ENCODE measurements at places on chromosomes 4 and X.

- DNase-seq: no peak
These were observed 30.6 kb downstream of the CHRNA9 start for GRCh38 chr4:40365766-40366165.

DNA sequence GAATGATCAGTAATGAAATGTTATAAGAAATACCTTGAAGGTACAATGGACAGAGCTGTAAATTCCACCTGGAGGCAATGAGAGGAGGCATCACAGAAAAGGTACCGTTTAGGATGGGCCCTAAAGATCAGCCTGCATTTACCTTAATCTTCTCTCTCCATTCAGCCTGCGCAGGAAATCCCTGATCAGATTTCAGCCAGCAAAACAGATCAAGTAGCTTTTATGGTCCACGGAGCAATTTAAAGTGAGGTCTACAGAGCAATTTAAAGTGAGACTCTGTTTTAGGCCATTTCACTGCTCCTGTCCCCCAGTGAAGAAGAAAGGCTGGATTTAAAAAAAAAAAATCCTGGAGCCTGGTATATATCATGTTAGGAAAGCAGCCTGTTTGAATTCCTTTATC is 195.1 kb upstream of the VCX start:
- no peak for DNase-seq

DNA sequence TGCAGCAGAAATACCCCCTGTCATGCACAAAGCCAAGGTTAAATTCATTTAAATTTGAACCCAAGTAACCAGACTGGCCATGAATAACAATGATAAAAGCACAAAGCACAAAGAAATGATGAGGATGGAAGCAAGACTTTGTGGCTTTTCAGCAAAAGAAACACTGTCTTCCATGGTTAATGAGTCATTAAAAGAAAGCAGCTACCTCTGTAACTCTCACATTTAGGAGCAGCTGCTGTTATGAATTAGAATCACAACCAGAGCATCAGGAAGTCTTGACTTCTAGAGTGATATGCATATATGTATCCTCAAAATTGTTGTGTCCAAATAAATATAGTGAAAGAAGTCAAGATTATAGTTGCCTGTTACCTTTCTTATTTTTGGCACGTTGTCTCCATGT is 70.7 kb upstream of the RPS6KA6 start:
- no peak for DNase-seq

DNA sequence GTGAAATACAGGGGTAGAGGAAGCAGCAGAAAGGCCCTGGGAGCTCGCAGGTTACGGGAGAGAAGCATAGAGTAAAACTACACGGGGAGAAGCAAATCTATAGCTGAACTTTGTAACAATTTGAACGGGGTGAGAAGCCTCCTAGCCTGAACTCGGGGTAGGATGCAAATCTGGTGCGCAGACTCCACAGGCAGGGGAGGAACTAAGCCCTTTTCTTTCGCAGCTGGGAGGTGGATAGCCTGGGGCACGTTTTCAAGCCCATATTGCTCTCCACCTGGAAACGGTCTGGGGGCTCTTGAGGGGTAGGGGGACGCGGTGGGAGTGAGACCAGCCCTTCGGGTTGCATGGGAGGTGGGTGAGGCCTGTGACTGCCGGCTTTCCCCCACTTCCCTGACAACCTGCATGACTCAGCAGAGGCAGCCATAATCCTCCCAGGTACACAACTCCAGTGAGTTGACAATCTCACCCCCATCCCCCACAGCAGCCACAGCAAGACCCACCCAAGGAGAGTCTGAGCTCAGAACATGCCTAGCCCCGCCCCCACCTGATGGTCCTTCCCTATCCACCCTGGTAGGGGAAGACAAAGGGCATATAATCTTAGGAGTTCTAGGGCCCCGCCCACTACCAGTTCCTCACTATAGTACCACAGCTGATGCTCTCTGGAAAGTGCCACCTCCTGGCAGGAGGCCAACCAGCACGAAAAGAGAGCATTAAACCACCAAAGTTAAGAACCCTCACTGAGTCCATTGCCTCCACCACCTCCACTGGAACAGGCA is 29.9 kb downstream of the SOWAHB start:
- DNase-seq: no peak

GRCh38 chr4:185207466-185207865 is 1.9 kb upstream of the SNX25 start:
- DNase-seq: no peak

All from stimulated activated naive CD8-positive, alpha-beta T cell treated with anti-CD3 and anti-CD28 coated beads, Interleukin-15, Interleukin-2, amounts not matched to agents 100 U/mL and 50 U/mL, for 24 hours (primary cell).